ENCODE measurements at places on chromosomes 12 and 14.

GRCh38 chr12:122158700-122159285 is 15.2 kb downstream of the IL31 start:
- no peak for DNase-seq
- no peak overlapping the region for H3K27ac ChIP-seq
- H3K36me3 ChIP-seq, result no peaks in the 10 kb centered on the region
- no peaks in the 10 kb centered on the region for H3K4me1 ChIP-seq

- no peaks in the 10 kb centered on the region for H3K4me1 ChIP-seq
- no peak overlapping the region for H3K27ac ChIP-seq
- no peak for DNase-seq
- H3K36me3 ChIP-seq, result no peaks in the 10 kb centered on the region
Measured at GRCh38 chr12:5966486-5967095, 21.5 kb upstream of the ANO2 start.

- H3K27me3 ChIP-seq, result no peaks in the 10 kb centered on the region
- H3K36me3 ChIP-seq, result no peaks in the 10 kb centered on the region
- peaks cover 2% of the 10 kb centered on the region for H3K4me1 ChIP-seq
Measured at GRCh38 chr14:34837801-34838322, 37.3 kb downstream of the BAZ1A start.

- H3K36me3 ChIP-seq, result no peaks in the 10 kb centered on the region
- H3K27ac ChIP-seq, result no peak overlapping the region
- no peak for DNase-seq
- no peak overlapping the region for H3K4me3 ChIP-seq
Measured at GRCh38 chr14:51869411-51870100, 9.1 kb downstream of the GNG2 start.

DNA sequence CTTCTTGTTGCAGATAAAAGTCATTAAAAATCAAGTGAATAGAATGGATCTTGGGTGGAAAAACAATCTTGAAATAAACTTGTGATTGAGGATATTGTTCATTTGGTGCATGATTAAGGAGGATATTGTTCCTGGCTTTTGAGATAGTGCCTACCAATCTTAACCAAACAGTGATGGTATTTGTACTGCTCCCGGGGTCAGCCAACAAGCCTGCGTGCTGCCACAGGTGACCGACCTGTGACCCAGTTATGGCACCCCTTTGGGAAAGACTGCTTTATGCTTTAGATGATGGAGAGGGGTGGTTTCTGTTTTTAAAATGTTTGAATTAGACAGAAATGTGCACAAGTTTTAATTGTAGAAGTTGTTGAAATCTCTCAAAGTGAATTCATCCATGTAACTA is 41.6 kb downstream of the SUDS3 start:
- no peaks in the 10 kb centered on the region for H3K27me3 ChIP-seq
- DNase-seq, result no peak
- no peaks in the 10 kb centered on the region for H3K4me1 ChIP-seq
- no peaks in the 10 kb centered on the region for H3K36me3 ChIP-seq

DNA sequence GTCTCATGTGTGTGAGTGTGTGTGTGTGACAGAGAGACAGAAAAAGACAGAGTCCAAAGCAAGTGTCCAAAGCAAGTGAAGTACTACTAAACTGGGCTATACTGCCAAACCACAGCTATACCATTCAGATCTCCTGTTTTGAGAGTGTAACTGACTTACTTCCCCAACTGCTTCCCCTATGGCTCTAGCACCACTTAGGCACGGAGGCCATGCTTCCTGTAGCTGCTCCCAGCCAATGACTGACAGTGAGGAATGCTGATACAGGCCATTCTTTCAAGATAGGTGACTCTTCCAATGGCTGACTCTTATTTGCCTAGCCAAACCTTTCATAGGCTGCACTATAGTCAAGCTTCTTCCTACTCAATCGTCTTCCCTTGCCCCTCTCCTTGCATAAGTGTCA is 393.2 kb downstream of the BCAT1 start:
- no peaks in the 10 kb centered on the region for H3K36me3 ChIP-seq
- DNase-seq, result no peak
- no peak overlapping the region for H3K27ac ChIP-seq
- no peak overlapping the region for H3K4me3 ChIP-seq
- no peaks in the 10 kb centered on the region for H3K4me1 ChIP-seq
- H3K27me3 ChIP-seq, result no peaks in the 10 kb centered on the region

- H3K27ac ChIP-seq, result peak overlapping the region; percentile 62
- H3K4me3 ChIP-seq, result no peak overlapping the region
- H3K27me3 ChIP-seq, result no peaks in the 10 kb centered on the region
Measured at GRCh38 chr12:92444763-92445162, 258.0 kb upstream of the PLEKHG7 start.

Data from esophagus squamous epithelium (tissue), 5 donors.